ENCODE measurements at places on chromosomes 6 and 20.

DNA sequence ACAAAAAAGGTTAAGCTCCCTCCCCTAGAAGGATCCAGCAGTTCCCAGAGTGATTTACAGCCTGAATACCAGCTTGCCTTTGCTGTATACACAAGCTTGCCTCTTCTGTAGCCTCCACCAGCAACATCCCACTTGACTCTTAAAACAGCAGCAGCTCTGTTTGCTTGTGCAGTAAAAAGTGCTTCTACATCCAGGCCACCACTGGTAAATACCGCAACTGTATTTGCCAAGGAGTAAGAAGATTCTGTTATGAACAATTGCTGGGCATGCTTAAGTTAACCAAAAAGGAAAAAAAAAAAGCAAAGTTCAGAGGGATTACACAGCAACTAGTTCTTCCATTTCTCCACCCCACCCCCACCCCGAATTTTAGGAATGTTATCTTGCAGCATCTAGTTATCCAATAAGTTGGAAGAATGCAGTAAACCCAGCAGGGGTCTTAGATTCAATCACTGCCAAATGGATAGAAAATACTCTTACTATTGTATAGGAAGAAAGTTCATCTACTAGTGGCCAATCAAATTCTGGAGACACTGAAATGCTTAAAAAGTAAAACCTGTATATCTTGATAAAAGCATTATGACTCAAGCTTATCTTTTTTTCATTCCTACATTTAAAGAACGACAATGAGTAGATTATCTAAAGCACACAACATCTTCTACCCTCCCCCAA is 4.8 kb downstream of the SALL4 start:
- no peak for DNase-seq

DNA sequence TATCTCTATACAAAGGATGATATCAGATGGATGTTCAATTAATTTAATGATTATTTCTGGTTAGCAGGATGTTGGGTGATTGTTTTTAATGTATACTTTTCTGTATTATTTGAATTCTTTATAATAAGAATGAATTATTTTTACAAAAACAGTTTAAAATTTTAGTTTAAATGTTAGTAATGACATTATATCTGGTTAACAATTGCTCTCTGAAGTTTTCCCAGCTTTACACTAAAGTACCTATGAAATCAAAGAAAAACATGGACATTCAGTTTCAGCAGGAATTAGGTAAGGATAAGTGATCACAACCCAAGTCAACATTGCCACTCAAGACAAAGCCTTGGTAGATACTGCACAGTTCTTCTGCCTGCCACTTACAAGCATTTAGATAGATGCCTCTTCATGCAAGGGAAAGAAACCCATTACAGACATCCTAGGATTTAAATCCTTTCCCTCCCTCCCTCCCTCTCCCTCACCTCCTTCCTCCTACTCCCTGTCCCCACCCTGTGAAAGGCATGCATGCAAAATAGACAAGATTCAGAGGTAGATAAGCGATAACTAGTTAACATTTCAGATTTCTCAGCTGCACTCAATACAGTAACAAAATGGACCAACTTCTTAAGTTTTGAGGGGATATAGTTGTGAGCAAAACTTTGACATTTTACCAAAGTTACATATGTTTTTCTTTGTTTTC is 143.8 kb downstream of the STXBP5 start:
- DNase-seq, result no peak

DNA sequence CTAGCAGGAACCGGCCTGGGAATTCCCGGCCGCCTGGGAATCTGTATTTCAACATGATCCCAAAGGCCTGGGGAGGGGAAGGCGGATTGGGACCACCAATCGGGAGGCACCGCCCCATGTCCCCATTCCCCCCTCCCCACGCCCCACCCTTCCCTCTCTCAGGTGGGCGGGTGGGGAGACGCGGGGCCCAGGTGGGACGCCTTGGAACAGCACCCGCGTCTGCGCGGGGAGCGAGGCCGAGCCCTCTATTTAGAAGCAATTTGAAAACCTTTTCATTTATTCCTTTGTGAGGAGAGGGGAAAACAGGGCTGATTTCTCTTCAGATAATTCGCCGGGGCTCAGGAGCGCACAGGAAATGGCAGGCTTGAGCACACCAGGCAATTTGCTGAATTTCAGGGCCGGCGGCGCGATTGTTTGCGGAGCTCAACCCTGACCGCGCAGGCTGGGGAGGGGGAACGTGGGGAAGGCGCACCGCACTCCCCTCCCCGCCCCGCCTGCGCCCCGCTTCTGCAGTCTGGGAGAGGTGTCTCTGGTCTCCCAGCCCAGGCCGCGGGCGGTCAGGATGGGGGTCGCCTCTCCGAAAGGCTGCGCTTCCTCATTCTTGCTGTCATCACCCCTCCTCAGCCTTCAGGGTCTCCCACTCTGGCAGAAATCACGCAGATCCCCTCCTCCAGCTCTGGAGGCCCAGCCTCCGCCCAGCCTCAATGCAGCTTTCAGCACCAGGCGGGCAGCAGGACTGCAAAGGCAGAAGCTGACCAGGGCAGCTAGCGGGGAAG is 170.0 kb downstream of the GRM4 start:
- DNase-seq, result no peak

GRCh38 chr6:56268266-56268665 is 20.9 kb upstream of the COL21A1 start:
- no peak for DNase-seq

- DNase-seq, result no peak
Measured at GRCh38 chr6:111403388-111403787, 79.6 kb downstream of the REV3L start.

- DNase-seq, result no peak
Measured at GRCh38 chr6:54366667-54367327, 58.6 kb downstream of the TINAG start.

DNA sequence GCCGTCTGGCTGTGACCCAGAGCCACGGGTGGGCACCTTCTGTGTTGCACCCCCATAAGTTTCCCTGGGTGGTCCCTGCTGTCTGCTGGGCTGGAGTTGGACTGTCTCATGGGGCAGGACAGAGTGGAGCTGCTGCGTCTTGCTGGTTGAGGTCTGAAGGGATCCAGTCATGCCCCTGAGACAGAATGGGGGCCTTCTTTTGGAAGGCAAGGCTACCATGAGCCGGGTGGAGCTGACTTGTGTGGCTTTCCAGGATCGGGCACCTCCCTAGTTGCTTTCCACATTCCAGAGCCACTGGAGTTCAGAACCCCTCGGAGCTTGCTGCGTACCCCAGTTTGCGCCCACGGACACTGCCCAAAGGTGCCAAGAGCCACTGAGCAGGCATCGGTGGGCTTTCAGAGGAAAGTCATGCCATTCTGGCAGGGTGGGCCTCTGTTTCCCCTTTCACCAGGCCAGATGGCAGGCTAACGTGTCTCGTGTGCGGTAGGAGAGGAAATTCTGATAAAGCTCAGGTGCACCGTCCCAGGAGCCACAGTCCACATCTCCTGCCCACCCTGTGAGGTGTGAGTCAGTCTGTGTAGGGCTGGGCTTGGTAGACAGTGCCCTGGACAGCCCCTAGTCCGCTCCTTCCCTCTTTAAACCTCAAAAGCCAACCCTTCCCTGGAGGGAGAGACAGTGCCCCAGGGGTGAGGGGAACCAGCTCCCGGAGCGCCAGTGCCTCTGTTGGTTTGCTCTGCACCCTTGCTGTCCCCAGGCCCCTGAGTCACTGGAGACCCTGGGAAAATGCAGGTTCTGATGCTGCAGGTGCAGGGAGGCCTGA is 125.3 kb downstream of the SYCP2 start:
- no peak for DNase-seq

DNA sequence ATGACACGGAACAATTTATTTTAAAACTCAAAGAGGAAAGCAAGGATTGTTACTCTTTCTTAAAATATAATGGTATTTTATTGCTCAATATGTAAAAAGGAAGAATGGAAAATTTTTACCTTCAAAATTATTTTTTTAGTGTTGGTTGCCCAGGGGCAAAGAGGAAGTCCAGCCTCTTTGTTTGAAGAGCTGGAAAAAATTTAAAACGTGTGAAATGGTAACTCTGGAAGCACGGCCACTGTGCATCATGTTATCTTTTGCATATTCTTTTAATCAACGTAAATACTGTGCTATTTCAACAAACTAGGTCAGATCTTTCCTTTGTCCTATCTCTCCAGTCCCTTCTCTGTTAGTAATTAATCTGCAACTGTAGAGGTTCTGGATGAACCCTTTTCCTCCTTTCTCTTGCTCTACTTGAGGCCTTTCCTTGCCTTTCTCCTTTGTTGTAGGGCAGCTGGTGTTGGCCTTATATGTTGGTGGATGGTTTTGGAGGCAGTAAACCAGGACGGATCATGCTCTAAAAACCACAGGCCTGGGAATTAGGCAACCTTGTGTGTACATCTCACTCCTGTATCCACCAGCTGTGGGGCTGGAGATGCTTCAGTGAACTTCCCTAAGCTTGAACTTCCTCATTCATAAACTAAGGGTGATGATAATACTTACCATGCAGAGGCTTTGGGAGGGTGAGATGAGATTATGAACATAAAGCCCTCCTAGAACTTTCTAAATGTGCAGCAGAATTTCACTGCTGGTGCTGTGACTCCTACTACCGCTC is 143.3 kb downstream of the PRL start:
- DNase-seq, result no peak

DNA sequence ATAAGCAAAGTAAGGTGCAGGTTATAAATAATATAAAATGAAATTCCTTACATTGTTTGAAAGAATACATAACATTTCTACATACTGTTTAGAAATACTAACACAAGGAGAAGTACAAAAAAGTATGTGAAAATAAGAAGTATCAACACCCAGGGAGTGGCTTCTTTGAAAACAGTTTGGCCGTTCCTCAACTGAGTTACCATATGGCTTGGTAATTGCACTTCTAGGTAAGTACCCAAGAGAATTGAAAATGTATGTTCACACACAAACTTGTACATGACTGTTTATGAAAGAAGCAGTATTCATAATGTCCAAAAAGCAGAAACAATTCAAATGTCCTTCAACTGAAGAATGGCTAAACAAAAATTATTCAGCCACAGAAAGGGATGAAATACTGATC is 30.7 kb downstream of the PAK5 start:
- DNase-seq, result no peak

DNA sequence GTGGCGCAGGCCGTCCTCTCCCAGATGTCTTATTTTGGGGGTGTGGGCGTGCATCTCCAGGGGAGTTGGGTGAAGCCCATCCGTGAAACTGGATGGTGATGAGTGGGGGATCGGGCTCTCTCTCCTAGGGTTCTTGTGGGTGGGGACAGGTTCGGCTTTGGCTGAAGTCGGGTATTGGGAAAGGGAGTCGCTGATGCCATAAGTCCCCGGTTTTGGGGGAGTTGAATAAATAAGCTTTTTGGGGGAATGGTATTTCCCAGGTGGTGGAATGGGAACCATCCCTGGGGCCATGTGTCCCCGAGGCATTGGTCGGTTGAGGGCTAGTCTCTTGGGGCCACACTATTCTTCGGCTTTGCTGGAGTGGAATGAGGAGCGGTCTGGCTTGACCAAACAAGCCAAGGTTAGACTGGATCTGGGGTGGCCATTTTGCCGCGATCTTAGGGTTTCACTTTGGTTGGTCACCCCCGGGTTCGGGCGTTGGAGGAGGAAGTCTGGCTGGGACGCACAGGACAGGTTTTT is 481 bp downstream of the ZNF133 start:
- DNase-seq, result no peak

DNA sequence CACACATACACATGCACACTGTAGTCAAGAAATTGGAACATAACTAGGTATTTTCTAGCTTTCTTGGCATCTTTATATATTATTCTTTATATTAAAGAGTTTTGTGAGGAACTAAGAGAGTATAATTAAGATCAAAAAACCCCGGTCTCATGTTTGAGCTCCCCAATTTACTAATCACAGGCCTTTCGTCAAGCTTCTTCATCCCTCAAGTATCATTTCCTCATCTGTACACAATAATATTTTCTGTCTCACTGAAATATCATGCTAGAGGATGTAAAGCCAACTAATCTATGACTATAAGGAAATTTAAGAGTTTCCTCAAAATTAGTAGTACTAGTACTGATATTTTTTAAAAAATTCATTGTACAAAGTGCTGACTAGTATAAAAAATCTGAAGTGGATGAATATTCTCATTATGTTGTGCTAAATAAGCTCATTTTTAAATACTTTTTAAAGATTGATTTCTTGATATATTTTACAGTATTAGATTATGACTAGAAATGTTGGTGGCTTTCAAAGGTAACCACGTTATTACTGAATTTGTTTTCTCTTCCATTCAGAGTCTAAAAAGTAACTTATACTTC is 28.0 kb downstream of the PEX3 start:
- DNase-seq, result no peak

DNA sequence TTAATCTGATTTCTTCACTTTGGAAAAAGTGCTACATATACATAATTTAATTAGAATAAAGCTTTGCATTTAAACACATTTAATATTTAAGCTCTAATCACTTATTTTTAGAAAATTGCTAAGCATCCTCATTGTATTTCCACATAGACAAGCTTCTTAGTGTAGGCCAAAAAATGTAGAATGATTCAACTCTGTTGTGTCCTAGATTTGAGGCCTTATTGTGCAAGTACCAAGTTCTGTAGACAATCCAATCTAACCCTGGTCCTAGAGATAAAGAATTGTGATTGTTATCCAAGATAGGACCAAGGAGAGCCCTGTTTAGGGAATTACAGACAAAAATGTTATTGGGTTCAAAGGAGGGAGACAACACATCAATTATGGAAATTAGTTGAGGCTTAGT is 27.6 kb downstream of the MRAP2 start:
- DNase-seq, result no peak

DNA sequence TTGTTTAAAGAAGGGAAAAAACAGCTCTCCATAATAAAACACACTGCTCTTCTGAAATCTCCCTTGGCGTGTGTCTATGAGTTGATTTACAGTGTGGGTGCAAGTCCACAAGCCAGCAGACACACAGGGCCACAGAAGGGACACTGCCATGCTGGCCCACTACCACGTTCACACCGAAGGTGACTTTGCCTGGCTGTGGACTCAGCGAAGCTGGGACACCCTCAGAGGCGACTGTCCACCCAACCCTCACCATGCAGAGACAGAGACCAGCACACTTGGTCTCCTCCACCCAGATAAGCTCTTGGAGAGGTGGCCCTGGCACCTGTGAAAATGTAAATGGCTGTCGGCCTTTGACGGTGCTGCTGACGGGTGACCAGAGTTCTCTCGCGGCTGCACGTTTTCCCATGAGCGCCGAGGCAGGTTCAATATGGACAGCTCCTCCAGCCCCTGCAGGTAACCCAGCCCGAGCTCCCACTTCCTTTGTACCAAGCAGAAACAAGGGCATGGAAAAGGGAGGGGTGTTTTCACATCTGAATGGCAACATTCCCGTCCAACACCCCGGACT is 78.0 kb downstream of the YTHDF1 start:
- DNase-seq, result no peak

- no peak for DNase-seq
Measured at GRCh38 chr6:151186306-151186705, 53.5 kb upstream of the AKAP12 start.

GRCh38 chr20:37202267-37202943 is 23.1 kb upstream of the MROH8 start:
- DNase-seq, result peak; percentile 17

- peak; percentile 64 for DNase-seq
Measured at GRCh38 chr20:23995905-23996666, 7.5 kb upstream of the GGTLC1 start.

DNA sequence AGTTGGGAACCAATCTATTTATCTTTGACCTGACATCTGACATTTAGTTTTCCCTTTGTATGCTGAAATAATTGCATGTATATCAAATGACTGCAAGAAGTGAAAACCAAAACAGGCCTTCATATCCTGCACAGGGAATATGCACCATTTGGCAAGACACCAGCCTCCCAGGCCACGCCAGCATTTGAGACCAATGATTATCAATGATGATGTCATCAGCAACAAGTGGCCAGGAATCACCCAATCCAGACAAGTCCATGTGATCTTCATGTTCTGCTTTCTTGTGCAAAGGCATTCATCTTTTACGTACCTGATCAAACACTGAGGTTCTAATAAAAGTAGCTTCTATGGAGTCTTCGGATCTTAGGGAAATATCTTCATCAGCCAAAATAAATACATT is 107.4 kb upstream of the TENT5A start:
- no peak for DNase-seq
